ENCODE measurements at places on chromosomes 13 and 19.

GRCh38 chr13:112873851-112874750 is 94.9 kb upstream of the MCF2L start:
- no peak for DNase-seq

- DNase-seq: no peak
These were observed 19.3 kb downstream of the BICRA start for GRCh38 chr19:47628078-47628771.

DNA sequence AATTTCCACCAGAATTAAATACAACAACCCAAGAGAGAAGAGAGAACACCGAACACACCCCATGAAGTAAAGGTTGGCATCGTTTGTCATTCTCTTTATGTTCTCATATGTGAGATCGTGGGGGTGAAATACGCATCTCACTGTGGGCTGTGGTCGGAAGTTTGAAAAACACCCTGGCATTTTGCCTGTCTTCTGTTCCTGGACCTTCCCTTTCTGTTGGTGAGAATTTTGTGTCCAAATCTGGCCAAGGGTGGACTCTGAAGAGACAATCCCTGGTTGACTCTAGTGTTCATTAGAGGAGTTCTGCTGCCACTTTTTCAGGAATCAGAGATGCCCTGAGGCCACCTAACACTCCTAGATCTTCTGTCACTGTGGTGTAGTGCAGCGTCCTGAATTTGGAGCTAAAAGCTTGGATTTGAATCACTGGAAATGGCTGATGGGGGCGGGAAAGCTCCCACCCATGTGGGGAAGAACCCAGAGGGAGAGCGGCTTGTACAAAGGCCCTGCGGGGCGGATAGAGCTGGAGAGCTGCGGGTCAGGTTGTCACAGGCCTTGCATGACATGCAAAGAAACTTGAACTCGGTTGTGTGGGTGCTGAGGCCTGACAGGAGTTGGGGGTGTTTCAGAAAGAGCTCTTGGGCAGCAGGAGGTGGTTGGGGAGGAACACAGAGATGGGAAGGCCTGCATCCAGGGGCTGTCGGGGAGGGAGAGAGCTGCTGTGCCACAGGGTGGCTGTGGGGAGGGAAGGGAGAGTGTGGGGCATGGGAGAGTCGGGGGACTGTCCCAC is 11.1 kb upstream of the SPATA13 start:
- no peak for DNase-seq

GRCh38 chr19:5321851-5322681 is 18.5 kb downstream of the PTPRS start:
- DNase-seq: no peak

GRCh38 chr13:59404331-59404730 is 759.4 kb downstream of the DIAPH3 start:
- DNase-seq: no peak

GRCh38 chr19:33998739-33999345 is 173.5 kb upstream of the LSM14A start:
- no peak for DNase-seq

- DNase-seq: no peak
These were observed 186.4 kb downstream of the SHISA2 start for GRCh38 chr13:25865391-25865790.

- no peak for DNase-seq
These were observed 18.3 kb downstream of the ATP4B start for GRCh38 chr13:113639616-113640262.

DNA sequence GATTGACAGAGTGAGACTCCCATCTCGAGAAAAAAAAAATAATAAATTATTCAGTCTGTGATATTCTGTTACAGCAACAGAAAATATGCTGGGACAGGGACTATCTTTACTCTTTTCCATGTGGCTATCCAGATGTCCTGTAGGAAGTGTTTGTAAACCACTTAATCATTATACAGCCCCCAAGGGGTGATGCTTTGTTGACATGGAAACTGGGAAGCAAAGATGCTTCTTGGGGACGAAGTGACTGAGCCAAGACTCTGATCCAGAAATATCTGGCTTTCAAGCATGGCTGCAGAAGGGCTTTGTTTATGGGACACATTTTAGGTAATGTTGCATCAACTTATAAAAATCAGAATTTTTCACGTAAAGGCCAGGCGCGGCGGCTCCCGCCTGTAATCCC is 5.4 kb downstream of the ZNF8 start:
- DNase-seq: no peak

DNA sequence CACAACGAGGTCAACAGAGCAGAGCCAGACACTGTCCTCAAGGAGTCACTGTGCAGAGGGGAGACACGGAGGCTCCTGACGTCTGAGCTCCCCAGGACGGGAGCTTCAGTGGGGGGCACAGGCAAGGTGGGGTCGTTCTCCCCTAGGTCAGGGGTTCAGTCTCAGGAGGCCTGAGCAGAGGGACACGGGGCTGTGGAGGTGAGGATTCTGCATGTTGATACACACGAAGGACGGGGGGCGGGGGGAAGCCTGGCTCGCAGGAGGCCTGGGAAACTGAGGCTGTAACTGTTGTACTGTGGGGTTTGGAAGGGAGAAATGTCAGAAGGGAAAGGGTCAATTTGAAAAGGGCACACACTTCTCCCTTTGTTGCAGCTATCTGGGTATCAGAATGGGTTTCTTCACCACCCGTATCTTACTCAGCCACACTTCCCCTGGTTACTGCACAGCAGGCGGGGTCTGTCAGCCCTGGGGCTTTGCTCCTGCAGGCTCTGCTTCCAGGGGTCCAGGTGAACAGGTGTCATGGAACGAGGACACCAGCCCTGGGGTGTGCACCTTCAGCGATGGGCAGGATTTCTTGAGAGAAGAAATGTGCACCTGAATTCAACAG is 748 bp upstream of the SIGLEC8 start:
- no peak for DNase-seq

GRCh38 chr13:36369268-36370107 is 23.3 kb upstream of the SPART start:
- no peak for DNase-seq

- no peak for DNase-seq
These were observed 112.2 kb downstream of the NDFIP2 start for GRCh38 chr13:79593121-79593520.

GRCh38 chr13:34640179-34640992 is 301.7 kb upstream of the NBEA start:
- DNase-seq: no peak

- no peak for DNase-seq
These were observed 9.8 kb downstream of the PNMA8A start for GRCh38 chr19:46461537-46461936.

- DNase-seq: no peak
These were observed 3.1 kb upstream of the BCL3 start for GRCh38 chr19:44745341-44745831.

DNA sequence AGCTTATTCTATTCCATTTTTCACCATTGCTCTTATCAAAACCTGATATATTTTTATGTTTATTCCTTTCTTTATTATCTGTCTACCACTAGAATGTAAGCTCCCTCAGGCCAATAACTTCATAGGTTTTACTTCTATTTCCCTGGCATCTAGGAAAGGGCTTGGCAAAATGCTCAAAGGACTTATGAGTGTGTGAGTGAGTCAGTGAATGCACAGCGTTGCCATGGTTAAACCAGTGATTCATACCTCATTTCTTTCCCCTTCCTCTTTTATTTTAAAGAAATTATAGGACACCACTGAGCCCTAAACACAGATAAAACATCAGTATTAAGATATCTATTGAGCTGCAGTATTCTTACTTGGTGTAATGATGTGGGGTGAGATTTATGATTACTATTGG is 162.1 kb downstream of the GPC6 start:
- no peak for DNase-seq

DNA sequence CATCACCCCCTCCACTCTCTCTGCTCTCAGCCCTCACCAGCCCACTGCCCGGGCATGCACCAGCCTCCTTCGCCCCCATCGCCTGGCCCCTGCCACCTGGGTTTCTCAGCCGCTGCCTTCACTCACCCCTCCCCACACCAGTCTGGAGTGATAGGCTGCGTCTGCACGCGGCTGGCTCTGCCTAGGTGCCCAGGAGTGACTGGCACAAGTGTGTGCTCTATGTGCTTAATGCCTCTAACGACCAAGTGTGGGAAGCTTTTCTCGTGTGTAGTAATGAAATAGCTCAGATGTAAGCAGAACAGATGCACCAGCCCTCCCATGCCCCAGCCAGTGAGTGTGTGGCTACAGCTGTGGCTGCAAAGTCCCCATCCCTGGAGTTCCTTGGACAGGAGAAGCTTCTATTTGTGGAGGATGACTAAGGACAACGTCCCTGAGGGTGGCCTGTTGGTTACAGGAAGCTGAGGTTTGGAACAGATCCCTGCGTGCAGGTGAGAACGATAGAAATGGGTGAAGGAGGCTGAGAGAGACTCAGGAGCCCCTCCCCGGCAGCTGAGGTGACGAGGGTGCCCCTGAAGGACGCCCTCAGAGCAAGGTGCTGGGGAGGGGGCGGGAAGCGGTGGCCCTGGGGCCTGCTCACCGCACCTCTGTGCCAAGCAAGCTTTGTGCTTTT is 35.6 kb downstream of the ATP11A start:
- no peak for DNase-seq

DNA sequence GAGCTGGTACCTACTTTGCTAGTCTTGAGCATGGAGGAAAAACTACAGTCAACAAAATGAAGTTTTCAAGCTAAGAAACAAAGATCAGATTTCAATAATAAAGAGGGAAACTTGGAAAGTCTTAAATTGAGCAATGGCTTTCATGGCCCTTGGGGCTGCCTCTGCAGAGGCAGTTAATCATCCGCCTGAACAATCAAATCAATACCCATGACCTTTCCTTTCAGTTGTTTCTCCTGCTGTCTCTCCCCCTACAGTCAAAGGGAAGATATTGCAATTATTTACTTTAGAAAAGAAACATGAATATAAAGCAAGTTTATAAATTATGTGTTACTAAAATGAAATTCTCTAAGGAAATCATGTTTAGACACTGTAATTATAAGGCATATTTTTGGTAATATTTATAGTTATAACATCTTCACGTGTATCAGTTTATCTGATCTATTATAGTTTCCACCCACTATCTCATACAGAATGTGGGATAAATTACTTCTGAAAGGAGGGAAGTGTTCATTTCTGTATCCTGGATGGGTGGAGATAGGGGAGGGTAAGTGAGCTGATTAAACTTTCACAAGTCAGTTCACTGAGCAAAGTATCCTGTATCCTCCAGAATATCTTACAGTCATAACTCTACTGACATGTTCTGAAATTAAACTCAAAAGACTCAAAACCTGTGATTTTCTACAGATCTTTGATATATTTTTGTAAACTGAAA is 72.4 kb upstream of the TSC22D1 start:
- no peak for DNase-seq

DNA sequence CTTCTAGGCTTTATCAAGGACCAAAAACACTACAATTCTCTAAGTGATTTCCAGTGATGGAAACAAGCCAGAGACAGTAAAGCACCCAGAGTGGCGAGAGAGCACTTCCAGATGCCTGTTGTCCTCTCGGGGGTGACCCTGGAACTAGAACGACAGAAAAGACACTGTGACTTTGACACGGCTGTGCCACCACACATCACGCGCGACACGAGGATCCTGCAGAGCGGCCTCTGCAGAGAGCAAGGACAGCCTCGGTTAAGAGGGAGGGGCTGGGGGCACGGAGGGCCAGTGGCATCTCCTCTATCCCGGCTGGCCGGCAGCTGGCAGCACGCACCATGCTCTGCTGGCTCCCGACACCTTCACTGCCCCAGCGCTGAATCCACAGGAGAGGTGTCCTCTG is 42.3 kb downstream of the SUGP2 start:
- DNase-seq: no peak

- DNase-seq: no peak
These were observed 12.9 kb downstream of the NHLRC3 start for GRCh38 chr13:39051157-39051556.

- no peak for DNase-seq
These were observed 1.2 kb upstream of the HIF3A start for GRCh38 chr19:46295401-46296201.

DNA sequence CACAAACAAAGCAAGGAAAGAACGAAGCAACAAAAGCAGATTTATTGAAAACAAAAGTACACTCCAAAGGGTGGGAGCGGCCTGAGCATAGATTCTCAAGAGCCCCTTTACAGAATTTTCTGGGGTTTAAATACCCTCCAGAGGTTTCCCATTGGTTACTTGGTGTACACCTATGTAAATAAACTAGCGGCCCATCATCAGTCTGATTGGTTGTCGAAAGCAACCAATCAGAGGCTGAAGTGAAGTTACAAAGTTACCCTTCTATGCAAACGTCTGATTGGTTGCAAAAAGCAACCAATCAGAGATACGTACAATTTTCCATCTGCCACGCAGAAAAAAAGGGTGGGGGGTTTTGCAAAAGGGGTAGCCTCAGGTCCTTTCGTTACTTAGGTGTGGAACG is 96.3 kb upstream of the UBAC2 start:
- no peak for DNase-seq
